ENCODE measurements at places on chromosomes 12 and 14. TPM values are rescaled to one million over a fixed set of nuclear protein-coding genes. Genes with fewer than 3 reads are reported as not detected.

DNA sequence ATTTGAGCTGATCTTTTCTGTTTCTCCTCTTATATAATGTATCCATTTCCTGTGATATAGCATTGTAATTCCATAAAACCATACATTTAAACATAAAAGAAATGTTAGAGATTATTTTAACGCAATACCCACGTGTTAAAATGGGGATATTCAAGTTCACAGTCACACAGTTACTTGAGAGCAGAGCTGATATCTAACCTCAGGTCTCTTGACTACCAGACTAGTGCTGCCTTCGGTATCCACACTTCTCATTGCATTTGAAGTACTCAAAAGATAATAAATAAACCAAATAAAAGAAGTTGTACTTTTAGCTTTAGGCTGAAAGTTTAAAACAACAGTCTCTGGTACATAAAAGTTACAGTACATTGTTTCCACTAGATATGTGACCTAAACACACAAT is 2.9 kb downstream of the CLECL1 start:
- DNase-seq = no peak

DNA sequence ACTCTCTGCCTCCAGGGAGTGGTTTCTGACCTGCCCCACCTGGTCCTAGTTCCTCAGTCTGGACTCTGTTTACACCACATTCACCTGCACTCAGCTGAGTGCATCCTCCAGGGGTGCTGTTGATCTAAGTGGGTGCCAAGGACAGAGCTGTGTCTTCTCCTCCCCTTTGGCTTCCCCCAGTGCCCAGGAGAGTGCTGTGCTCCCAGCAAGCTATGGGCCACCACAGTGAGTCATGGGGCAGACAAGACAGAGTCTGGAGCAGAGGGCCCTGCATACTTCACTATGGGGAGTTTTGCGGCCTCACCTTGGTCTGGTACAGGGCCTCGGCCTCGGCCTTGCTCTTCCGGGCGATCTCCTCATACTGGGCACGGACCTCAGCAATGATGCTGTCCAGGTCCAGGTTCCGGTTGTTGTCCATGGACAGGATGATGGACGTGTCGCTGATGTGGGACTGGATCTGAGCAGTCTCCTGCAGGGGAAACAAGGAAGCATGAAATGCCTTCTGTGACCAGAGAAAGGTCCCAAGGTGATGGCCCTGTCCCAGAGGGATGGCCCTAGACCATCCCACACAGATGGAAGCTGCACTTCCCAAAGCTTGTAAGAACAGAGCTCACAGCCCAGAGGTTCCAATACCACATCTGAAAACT is 4.9 kb downstream of the KRT73 start:
- no peak for DNase-seq

DNA sequence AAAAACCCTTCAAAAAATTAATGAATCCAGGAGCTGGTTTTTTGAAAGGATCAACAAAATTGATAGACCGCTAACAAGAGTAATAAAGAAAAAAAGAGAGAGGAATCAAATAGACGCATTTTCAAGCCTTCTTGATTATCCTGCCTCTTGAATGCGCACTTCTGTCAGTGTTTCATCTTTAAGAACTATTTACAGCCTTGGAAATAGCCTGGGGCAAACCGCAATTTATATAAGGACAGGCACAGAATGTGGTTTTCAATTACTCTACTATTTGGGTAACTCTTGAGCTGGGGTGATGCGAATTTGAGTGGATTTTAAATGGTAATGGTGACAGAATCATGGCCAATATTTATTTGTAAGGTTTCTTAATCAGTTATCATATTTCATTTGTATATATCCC is 179.1 kb upstream of the OTX2 start:
- DNase-seq = no peak

GRCh38 chr14:32824195-32824594 is 114.5 kb upstream of the NPAS3 start:
- no peak for DNase-seq

- peak; percentile 96 for DNase-seq
These were observed 10.8 kb downstream of the BHLHE41 start for GRCh38 chr12:26113853-26114719.

DNA sequence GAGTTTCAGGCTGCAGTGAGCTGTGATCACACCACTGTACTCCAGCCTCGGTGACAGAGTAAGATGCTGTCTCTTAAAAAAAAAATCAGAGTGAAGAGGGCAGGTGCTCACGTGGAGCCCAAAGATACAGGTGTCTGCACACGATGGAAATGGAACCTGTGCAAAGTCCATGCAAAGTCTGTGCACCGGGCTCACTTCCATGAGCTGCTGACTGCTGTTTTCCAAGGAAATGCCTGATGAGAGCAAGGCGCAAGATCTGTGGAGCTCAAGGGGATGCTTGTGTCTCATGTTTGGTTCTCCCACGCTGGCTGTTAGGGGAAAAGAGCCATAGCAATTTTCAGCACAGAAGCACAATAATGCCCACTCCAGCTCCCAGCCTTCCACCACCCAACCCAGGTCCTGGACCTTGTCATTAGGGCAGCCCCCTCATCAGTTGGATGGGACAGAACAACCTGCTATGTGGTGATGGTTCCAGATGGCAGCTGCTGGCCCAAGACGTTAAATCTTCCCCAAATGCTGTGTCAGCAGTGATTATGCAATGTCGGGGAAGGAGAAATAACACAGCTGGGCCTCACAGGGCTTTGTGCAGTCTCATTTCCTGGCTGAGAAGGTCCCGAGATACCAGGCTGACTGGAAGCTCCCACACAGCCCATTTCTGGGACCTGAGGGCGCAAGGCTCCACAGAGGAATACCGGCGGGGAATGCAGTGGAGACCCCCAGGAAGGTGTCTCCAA is 27.9 kb upstream of the DICER1 start:
- DNase-seq = peak; percentile 78

- DNase-seq = no peak
These were observed 1766.9 kb upstream of the SEL1L start for GRCh38 chr14:83300476-83301064.

DNA sequence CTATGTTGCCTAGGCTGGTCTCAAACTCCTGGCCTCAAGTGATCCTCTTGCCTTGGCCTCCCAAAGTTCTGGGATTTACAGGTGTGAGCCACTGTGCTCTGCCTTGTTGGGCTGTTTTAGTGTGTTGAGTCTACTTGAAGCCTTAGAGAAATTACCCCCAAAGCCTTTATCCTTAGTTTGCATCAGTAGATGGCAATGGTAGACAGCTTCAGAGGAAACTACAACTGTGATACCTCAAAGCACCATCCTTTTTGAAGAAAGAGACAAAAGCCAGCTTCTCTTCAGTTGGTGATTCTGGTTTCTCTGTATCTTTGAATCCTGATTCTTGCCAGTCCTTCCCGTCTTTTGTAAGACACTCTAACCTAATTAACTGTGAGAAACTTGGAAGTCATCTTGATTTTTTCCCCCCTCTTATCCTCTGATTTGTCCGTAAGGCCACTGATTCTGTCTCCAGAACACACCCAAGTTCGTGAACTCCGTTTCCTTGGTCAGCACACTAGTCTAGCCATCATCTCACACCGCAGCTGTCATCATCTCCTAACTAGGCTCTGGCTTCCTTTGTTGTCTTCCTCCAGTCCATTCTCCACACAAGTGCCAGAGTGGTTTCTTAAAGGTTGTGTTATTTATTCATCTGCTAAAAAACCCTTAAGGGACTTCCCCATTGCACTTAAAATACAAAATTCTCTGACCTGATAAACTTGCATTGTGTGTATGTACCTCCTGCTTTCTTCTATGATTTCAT is 20.2 kb downstream of the ATP2A2 start:
- DNase-seq = no peak

DNA sequence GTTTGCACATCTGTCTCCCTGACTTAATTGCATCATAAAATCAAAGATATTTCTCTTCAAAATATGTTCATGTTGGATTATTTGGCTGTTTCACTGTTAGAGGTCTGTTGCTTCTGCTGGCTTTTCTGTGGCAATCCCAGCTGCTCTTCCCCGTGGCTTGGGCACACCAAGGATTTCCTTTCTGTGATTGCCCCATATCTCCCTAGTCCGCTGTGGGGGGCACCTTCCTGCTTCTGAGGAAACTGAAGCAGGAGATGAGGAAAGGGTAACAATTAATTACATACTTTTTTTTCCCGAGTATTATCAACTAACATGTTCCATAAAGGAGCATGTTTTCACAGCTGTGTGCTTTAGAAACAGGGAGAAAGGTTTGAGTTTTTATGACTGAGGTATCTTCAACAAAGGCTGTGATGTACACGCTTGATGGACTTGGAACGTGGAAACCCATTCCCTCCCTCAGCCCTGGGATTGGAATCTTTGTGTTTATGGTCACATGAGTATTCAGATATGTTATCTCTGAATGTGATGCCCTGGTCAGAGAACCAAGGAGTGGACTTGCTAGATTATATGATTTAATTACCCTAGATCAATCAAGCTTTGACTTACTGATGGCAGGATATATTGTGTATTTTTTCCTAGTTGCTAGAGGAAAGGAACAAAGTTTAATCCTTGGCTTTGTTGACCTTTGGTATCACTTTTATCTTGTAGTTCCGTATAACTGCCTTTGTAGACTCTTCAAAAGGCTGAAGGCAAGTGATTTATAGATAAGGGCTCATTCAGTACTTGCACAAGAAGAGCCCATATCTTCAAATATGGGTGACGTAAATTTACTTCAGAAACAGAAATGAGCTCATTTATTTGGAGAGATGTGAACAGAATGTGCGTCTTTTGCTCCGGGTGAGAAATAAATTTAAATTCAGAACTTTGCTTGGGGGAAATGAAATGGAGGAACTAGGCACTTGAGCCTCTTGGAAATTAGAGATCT is 46.7 kb downstream of the BORCS5 start:
- no peak for DNase-seq

- DNase-seq = no peak
These were observed 448.2 kb upstream of the TBX3 start for GRCh38 chr12:115132145-115132544.

- DNase-seq = peak; percentile 84
These were observed 155.4 kb upstream of the PDE3A start for GRCh38 chr12:20212658-20213555.

DNA sequence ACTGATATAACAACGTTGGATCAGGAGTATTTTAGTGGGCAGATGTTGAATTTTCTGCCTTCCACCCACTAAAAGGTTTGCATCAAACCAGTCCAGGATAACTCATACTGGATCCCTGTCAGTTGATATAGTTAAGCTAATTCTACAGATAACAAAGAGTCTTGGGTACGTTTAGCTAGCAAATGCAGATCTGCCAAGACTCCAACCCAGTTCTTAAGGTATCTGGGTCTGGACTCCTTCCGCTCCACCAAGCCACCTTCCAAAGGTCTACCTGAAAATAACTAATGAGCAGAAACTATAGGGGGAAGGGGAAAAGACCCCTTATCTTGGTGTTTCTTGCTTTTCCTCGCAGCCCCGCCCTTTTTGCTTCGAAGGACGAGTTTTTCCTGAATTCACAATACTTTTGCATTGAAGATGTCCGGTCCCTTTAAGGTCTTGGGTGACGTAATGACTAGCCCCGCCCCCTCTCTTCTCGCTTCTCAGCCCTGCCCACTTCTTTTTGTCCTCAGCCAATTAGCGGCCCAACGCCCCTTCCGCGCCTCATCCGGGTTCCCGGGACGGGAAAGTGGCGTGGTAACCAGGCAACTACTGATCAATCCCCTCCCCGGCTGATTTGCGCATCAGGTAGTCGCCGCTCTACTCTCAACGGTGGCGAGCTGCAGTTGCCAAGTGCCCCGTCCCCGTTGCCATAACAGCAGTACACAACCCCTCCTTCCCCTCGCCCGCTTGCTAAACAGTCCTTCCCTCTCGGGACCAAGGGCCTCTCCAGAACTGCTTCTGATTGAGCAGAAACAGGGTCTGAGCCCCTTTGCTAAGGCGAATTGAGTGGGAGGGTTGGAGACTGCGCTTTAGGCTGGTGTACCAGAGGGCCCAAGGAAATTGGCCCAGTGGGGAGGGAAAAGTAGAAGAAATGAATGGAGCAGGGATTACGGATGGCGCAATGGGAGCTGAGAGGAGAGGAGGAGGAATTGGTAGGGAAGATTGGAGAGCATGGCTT is at the start of gene LRRC23:
LRRC23 (plus strand) TSS at position 543 of the 997 bp plus-strand sequence. CDS start 812 bp downstream, outside the sequence.
- DNase-seq = peak; percentile 96

Gene NXPH4
- total RNA-seq = 3.2 TPM

All from heart left ventricle (tissue), 16 donors.